Tibial artery (tissue), 4 donors: ENCODE measurements at places on chromosomes 3 and 15.

DNA sequence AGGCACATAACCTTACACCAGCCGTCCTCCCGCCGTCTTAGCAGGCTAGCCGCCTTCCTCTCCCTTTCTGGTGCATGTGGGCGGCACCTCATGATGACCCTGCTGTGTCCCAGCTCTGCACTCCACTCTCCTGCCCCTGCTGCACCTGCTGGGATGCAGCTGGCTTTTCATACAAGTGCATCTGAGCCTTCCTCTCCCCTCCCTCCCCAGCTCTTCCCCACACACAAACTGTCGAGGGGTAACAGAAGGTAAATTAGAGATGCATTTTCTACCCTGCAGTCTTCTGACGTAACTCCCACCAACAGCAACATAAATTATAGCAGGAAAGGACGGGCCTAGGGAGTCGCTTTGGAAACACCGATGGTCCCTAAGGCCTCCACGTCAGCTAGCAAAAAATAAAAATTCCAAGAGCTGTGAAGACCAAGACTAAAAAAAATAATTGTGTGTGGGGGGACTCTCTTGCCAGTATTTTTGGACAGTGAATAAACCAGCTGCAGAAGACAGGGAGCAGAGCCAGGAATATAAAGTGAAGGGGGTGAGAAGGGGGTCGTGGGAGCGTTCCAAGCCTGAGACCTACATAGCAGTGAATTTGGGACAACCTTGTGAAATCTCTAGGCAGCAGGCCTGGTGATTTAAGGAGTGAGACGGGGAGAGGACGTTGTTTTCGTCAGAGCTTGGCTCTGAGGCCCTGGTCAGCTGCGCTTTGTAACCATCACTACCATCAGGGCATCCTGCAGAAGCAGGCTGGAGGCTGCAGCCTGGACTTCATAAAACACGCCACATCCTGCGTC is 216.2 kb downstream of the ADAMTS17 start:
- peak; percentile 93 for DNase-seq
- H3K27me3 ChIP-seq, result no peaks in the 10 kb centered on the region
- peak overlapping the region; percentile 85 for H3K27ac ChIP-seq
- H3K36me3 ChIP-seq, result peaks cover 8% of the 10 kb centered on the region
- peaks cover 16% of the 10 kb centered on the region for H3K4me1 ChIP-seq
- H3K4me3 ChIP-seq, result no peak overlapping the region

DNA sequence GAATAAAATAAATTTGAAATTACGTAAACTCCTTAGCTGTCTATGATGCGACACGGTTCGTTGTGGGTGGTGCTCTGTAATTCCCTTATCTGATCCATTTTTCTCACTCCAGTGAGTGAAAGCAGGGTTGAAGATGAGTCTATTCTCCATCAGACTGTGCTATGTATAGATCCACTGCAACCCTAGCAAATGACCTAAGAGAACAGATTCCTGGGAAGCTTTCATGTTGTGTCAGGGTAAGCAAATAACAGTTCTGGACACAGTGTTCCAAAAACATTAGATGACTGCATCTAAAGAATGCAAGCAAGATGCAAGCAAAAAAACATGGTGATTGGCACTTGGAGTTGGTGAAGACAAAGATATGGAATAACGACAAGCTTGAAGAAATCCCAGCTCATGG is 239.3 kb downstream of the SLC9A9 start:
- no peaks in the 10 kb centered on the region for H3K27me3 ChIP-seq
- no peaks in the 10 kb centered on the region for H3K36me3 ChIP-seq
- no peak overlapping the region for H3K27ac ChIP-seq
- no peak for DNase-seq

DNA sequence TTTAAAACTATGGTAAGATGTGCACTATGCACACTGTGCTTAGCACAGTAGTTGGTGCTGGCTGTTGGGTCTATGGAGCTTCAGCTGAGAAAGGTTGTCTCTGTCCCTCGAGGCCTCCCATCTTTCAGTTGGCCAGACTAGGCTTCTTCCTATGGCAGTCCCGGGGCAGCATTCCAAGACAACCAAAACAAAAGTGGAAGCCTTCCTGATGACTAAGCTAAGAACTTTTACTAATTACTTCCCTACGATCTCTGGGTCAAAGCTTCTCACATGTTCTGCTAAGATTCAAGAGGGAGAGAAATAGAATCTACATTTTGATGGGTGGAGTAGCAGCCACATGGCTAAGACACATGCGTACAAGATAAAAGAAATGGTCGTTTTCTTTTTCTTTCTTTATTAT is 342.8 kb downstream of the TUSC7 start:
- no peaks in the 10 kb centered on the region for H3K36me3 ChIP-seq
- H3K4me1 ChIP-seq, result no peaks in the 10 kb centered on the region
- H3K27me3 ChIP-seq, result no peaks in the 10 kb centered on the region
- H3K4me3 ChIP-seq, result no peak overlapping the region
- no peak overlapping the region for H3K27ac ChIP-seq

- DNase-seq, result no peak
- H3K4me1 ChIP-seq, result no peaks in the 10 kb centered on the region
- no peaks in the 10 kb centered on the region for H3K36me3 ChIP-seq
- no peak overlapping the region for H3K4me3 ChIP-seq
- no peaks in the 10 kb centered on the region for H3K27me3 ChIP-seq
- H3K27ac ChIP-seq, result no peak overlapping the region
These were observed 533.5 kb downstream of the IGSF11 start for GRCh38 chr3:118501152-118501551.

DNA sequence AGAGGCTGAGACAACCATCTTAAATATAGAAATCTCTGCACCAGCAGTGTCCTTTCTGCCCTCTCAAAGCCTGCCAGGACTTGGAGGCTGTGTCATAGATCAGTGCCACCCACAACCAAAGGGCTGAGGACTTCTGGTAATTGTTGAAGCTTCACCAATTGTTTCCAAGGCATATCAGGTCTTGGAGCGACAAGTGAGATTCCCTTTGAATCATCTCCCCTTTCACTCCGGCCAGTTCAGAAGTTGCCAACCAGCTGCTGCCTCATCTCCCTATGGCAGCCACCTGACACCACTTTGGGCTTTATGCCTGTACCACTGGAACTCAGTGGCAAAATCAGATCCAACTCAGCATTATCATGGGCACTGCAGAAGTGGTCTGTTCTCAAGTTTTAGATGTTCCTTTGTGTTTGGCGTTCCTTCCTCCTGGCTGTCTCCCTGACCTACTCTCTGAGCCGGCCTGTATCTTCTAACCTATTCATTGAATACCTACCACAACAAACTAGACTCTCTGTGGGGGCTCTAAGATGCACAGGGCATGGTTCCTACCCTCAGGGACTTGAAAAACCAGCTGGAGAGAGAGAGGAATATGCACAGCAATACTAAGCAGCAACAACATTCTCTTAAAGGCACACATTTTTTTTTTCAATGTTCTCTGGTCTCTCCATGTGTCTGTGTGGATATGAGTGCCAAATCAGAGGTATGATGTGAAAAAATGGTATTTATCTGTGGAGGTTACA is 90.8 kb upstream of the PFN2 start:
- DNase-seq, result no peak
- H3K27me3 ChIP-seq, result no peaks in the 10 kb centered on the region
- peaks cover 27% of the 10 kb centered on the region for H3K4me1 ChIP-seq
- peak overlapping the region; percentile 78 for H3K27ac ChIP-seq

- H3K27me3 ChIP-seq, result no peaks in the 10 kb centered on the region
- no peaks in the 10 kb centered on the region for H3K36me3 ChIP-seq
- H3K27ac ChIP-seq, result no peak overlapping the region
- DNase-seq, result no peak
- H3K4me3 ChIP-seq, result no peak overlapping the region
These were observed 1244.5 kb downstream of the OTOL1 start for GRCh38 chr3:162740941-162741596.

- no peak overlapping the region for H3K4me3 ChIP-seq
- H3K4me1 ChIP-seq, result no peaks in the 10 kb centered on the region
- H3K27ac ChIP-seq, result no peak overlapping the region
These were observed 44.5 kb downstream of the RIOX2 start for GRCh38 chr3:97927704-97928103.

DNA sequence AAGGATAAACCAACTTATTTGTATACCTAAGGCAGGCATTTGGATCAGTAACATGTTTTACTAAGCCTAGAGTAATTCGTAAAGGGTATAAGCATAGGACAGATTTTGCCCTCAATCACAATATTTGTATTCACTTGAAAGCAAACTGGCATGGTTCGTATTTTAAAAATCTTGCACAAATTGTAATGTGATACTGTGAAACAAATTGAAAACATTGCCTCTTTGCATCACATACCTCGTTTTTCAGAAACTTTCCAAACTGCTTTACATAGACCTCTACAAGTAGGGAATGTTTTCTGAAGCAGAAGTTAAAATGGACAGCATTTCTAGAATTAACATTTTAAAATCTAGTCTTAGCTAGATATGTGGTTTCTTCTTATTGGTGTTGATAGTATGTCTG is 11.6 kb downstream of the KBTBD8 start:
- no peaks in the 10 kb centered on the region for H3K36me3 ChIP-seq
- H3K4me3 ChIP-seq, result no peak overlapping the region
- H3K4me1 ChIP-seq, result peaks cover 18% of the 10 kb centered on the region
- H3K27ac ChIP-seq, result no peak overlapping the region

DNA sequence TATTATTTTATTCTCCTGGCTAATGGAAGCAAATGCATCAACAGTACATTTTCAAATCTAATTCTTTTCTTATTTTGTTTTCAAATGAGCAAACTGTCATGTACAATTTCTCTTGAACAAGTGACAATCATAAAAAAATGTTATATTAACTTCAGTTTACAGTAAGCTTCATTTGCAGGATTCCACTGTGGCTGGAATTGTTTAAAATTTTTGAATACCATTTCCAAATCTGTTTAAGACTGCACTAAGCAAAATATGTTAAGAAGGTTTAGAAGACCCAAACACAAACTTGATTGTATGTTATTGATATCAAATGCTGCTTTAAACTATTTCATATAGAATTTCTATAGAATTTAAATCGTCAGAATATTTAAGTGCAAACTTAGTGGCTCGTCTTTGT is 92.8 kb downstream of the ZNF280D start:
- DNase-seq, result no peak
- no peaks in the 10 kb centered on the region for H3K27me3 ChIP-seq
- peaks cover 4% of the 10 kb centered on the region for H3K36me3 ChIP-seq
- H3K27ac ChIP-seq, result no peak overlapping the region

- DNase-seq, result no peak
- H3K27ac ChIP-seq, result no peak overlapping the region
- H3K36me3 ChIP-seq, result no peaks in the 10 kb centered on the region
- no peaks in the 10 kb centered on the region for H3K4me1 ChIP-seq
- H3K27me3 ChIP-seq, result no peaks in the 10 kb centered on the region
These were observed 268.6 kb upstream of the SLITRK3 start for GRCh38 chr3:165464736-165465135.

- no peak overlapping the region for H3K4me3 ChIP-seq
- no peaks in the 10 kb centered on the region for H3K27me3 ChIP-seq
- no peaks in the 10 kb centered on the region for H3K4me1 ChIP-seq
These were observed 17.0 kb downstream of the DTWD1 start for GRCh38 chr15:49637857-49638256.

GRCh38 chr3:169863458-169863899 is 6.3 kb downstream of the LRRC31 start:
- no peak overlapping the region for H3K27ac ChIP-seq
- DNase-seq, result peak; percentile 64
- no peaks in the 10 kb centered on the region for H3K27me3 ChIP-seq
- no peaks in the 10 kb centered on the region for H3K36me3 ChIP-seq

- no peak for DNase-seq
- no peak overlapping the region for H3K27ac ChIP-seq
- no peak overlapping the region for H3K4me3 ChIP-seq
- H3K36me3 ChIP-seq, result no peaks in the 10 kb centered on the region
- H3K27me3 ChIP-seq, result no peaks in the 10 kb centered on the region
These were observed 152.3 kb downstream of the RAB11A start for GRCh38 chr15:66021496-66022162.

- peaks cover 13% of the 10 kb centered on the region for H3K27me3 ChIP-seq
- H3K4me3 ChIP-seq, result no peak overlapping the region
- no peaks in the 10 kb centered on the region for H3K4me1 ChIP-seq
- H3K36me3 ChIP-seq, result no peaks in the 10 kb centered on the region
- DNase-seq, result no peak
- no peak overlapping the region for H3K27ac ChIP-seq
These were observed 22.1 kb downstream of the ST8SIA2 start for GRCh38 chr15:92415639-92416297.

DNA sequence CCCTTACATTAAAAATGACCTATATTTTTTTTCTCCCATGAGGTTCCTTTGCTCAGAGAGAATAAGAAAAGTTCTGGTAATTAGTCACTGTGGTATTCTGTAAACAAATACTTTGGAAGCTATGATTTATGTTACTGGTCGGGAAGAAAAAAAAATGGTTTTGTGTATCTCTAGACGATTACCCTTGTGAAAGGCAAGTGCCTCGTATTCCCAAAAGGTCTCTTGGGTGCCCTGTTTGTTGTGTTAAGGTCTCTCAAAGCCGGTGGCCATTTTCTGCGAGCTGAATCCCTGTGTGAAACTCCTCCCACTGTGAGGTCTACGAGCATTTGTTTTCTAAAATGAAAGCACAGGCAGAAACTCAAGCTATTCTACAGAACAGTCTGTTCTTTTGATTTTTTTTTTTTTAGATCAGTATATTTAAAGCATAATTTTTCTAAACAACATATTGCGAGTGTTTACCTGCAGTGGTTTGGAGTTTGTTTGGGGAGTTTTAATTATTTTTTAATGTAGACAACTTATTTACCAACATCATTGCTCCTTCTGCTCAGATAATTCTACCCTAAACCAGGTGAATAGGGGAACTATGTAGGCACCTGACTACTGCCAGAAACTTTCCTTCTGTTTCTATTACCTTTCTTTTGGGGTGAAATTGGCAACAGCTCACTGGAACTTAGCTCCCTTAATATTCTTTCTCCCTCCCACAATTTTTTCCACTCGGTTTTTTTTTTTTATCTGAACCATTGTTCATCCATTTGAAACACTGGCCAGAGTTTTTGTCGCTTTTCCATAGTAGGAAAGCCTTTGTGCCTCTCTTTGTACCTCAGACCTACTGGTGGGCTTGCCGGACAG is 44.0 kb downstream of the ZBTB38 start:
- peak overlapping the region; percentile 47 for H3K4me3 ChIP-seq
- no peaks in the 10 kb centered on the region for H3K27me3 ChIP-seq
- H3K27ac ChIP-seq, result peak overlapping the region; percentile 96
- no peaks in the 10 kb centered on the region for H3K4me1 ChIP-seq
